ENCODE measurements at places on chromosomes 6 and 20.

GRCh38 chr6:129678463-129678862, 31.5 kb downstream of the ARHGAP18 start:
- no peak for DNase-seq

- DNase-seq = no peak
Observed at GRCh38 chr20:5085380-5085779, 34.4 kb downstream of the PCNA start.

DNA sequence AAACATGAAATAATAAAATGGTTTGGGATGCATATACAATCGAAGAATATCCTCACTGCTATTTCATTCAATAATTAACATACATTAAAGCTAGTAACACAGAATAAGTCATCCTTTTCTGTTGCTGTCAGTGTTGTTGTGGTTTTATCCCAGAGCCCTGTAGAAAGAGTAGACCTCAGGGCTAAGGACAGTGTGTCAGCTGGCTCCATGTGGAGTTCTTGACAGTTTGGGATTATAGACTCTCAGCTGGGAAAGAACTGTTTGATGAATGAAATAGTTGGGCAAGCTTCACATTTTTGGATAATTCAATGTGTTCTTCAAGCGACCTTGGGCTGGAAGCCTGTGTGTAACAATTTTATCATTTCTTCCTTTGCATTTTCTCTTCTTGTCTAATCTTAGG, 10.1 kb downstream of the UTRN start:
- no peak for DNase-seq

DNA sequence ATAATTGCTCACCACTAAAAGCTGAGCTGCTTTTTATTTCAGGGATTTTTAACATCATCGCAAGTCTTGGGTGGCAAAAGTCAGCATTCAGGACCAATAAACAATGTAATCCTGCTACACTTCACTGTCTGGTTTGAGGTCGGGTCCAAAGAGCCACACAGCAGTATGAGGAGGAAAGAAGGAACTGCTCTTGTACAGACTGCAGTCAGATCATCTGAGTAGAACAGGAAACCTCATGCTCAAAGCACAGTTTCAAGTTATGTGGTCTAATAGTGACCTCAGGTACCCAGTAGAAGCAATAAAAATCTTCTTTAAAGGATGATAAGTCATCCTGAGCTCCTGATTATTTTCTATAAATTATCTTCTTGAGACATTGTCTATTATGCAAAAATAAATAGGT, 211.4 kb downstream of the FUT9 start:
- no peak for DNase-seq

- no peak for DNase-seq
Observed at GRCh38 chr6:95867205-95867604, 148.6 kb upstream of the FUT9 start.

- DNase-seq = no peak
Observed at GRCh38 chr6:74333406-74333805, 637.4 kb downstream of the CD109 start.

GRCh38 chr6:54598787-54599313, 247.7 kb upstream of the FAM83B start:
- no peak for DNase-seq

DNA sequence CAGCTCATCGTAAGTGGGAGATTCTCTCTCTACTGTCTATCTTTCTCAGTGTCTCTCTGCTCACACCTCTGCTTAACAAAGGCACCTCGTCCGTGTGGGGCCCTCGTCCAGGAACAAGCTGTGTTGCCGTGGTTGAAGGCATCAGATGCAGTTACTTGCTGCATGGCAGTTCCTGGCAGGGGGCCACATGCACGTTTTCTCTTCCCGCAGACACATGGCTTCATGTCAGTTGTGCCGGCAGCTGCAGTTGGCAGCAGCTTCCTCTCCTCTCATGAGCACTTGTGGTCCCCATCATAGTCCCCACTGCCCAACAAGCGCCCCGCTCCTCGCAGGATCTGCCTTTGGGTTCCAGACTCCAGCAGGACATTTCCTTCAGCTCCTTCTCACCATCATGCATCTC, 7.1 kb upstream of the AFDN start:
- DNase-seq = no peak

- DNase-seq = no peak
Observed at GRCh38 chr6:75530696-75531095, 37.1 kb upstream of the FILIP1 start.

DNA sequence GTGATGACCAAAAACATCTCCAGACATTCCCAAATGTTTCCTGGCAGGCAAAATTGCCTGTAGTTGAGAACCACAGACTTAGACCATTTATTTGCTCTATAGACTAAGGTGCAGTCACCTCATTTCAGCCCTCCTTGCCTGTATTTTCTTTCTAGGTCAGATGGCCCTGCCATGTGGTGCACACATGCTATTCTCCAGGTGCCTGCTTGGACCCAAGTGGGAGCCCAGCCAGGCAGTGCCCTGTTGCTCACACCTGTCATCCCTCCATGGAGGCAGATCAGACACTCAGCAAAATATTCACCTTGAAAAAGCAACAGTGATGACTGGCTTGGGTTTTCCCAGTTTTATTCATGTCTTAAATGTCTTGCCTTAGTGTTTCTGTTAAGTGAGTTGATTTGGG, 311.4 kb downstream of the TFAP2C start:
- DNase-seq = no peak

DNA sequence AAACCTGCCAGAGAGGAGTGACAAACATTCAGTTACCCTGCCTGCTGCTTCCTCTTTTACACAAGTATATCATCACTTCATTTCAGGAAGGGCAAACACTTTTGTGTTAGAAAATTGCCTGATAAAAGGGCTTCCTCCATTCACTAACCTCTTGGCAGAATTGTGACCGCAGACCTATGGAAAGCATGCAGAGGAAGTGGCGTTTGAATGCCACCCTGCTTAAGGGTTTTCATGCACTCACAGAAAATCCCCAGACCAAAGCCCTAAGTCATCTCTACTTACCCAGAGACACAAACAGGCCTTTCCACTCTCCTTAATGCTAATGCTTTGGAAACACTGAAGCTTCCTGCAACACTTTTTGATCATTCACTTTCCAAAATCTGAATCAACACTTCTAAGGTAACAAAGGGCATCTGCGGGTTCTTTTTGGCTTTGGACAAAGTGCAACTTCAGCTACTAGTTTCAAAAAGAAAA, 22.1 kb upstream of the RALGAPA2 start:
- no peak for DNase-seq

GRCh38 chr6:54810147-54810546, 36.4 kb upstream of the FAM83B start:
- DNase-seq = no peak
